ENCODE measurements at places on chromosomes 6 and 20.

DNA sequence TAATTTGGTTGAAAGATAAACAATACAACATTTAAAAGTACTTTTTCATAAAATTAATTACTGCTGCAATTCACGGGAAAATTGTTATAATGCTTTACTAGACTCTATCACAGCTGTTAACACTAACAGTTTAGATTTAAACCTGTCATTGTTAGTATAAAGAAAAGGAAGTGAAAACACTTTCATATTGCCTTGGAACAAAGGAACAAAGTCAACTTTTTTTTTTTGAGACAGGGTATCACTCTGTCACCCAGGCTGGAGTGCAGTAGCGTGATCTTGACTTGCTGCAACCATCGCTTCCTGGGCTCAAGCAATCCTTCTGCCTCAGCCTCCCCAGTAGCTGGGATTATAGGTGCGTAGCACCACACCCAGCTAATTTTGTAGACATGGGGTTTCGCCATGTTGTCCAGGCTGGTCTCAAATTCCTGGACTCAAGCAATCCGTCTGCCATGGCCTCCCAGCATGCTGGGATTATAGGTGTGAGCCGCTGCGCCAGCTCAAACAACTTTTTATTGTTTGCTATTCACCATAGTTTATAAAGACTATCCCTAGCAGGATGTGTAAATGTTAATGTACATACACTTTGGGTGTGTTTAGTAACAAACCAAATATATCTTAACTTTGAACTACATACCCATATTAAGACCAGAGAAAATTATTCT lies 22.1 kb downstream of the SLC35A1 start:
- DNase-seq: no peak

- DNase-seq: no peak
These were observed 129.5 kb downstream of the MMUT start for GRCh38 chr6:49333345-49334125.

DNA sequence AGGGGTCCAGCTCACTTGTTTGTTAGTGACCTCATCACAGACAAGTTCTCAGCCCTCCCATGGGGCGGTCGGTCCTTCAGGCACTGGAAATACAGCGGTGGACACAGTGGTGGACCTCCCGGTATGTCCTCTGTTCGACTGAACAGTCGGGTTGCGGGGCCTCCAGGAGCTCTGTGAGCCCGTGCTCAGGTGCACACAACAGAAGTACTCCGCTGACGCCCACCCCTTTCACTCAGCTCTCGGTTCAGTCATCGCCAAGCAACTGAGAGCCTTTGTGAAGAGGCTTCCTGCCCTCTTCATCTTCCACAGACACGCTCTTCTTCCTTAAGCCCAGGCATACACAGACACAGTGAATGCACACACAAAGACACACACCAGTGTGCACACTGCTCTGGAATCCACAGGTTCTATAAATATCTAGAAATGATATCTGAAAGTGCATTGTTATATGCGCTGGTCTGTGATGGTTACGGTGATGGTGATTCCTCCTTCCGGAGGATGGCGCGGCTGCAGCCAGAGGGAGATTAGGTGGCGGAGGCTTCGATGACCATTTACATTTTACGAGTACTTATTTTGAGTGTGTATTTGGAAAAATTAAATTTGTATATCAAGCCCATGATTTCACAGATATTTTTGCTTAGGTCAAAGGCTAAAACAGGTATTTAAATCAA lies 46.8 kb upstream of the BHLHE23 start:
- no peak for DNase-seq

- no peak for DNase-seq
These were observed 73.2 kb downstream of the RSPO3 start for GRCh38 chr6:127191716-127192115.
